ENCODE measurements at places on chromosomes 7 and 10.

GRCh38 chr10:5615316-5615715, 51.1 kb downstream of the ASB13 start:
- DNase-seq, result no peak

GRCh38 chr10:113180401-113181154, 230.5 kb downstream of the TCF7L2 start:
- DNase-seq, result no peak

DNA sequence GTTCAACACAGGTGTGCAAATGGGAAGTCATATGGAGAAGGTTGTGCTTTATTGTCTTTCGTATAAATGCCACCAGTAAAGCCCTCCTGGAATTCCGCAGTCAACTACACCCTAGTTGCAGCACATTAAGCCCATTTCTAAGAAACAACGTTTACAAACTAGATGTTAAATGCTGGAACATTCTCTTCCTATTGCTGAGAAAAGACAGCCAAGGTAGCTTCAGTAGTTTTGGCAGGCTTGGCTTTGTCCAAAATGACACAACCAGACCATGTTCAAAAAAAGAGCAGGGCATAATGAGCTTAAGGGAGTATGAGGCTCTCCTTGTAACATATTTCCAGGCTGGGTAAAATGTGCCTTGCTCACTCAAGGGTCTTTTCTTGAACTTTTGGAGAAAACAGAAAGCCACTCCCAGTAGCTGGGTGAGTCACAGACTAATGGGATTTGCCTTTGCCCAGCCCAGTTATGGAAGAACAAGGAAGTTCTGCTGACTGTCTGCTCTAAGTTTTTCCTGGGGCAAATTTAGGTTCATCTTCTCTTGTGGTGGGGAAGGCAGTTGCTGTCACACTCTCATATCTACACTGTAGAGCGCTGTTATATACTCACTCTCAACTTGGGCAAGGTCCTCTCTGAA, 238.7 kb downstream of the PLXNA4 start:
- DNase-seq, result no peak

GRCh38 chr7:131553931-131554330, 2.5 kb downstream of the PODXL start:
- DNase-seq, result no peak

GRCh38 chr7:142709921-142710320, 39.4 kb upstream of the PRSS1 start:
- DNase-seq, result no peak

- DNase-seq, result no peak
Observed at GRCh38 chr10:22742678-22743077, 28.3 kb upstream of the PIP4K2A start.

GRCh38 chr7:129796186-129796775, 156.5 kb downstream of the UBE2H start:
- DNase-seq, result no peak

DNA sequence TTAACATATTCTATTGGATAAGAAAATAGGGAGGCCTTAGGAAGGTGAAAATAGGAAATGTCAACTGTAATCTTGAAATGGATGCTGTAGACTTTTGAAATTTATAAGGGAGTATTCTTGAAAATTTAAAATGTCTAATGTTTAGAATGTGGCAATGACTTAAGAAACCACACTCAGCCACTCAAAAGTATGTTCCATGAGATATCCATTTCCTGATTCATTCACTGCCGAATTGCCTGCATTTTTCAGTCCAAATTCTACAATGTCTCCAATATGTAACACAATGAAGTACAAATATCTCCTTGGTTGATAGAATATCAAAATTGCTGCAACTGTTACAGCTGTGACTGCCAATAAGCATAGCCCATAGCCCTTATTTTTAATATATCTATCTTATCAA, 25.9 kb downstream of the PRKG1 start:
- no peak for DNase-seq

GRCh38 chr10:132862485-132863420, 76.8 kb upstream of the NKX6-2 start:
- no peak for DNase-seq

DNA sequence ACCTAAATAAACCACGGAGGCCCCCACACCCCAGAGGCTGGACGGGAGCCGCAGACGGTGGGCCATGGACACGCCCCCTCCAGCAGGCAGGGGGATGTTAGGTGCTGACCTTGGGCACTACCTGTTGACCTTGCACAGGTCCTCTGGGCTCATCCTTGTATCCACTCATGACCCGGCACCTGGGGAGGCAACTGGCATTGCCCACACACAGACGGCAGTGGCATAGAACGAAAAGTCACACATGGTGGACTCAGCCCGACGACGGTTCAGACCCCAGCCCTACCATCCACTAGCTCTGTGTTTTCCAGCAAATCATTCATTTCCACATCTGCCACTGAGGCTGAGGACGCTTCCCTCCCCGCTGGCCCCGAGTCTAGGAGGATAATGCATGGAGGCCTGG, 247.7 kb upstream of the PPP2R2D start:
- DNase-seq, result no peak

DNA sequence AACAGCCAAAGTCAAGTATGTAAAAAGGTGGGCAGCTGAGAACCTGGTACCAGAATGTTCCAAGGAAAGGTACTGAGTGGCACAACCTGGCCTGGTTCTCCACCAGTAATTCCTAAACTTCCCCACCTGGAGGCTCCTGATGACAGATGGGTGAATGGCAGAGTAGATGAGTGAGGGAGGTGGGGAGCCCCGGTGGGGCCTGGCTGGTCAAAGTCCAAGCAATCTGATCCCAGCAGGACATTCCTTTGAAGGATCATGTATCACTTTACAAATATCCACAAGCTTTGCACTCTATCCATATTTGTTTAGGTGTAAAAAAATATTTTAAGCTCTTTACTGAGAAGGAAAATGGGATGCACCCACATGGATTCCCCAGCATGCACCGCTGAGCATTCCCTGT, 250.2 kb downstream of the DPP6 start:
- no peak for DNase-seq

DNA sequence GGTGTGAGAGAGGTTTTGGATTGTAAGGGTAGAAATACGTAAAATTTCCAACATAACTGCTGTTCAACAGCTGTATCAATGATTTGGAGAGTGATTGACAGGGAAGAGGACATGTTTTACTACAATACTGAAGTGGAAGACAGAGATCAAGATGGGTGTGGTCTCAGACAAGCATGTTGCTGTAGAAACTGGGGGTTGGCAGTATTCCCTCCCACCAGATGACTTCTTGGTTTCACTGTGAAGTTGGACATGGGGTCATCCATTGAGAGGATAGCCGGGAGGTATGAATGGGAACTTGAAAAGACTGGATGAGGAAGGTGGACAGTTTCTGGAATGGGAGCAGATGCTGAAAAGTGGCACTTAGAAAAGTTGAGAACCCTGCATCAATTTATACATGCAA, 95.3 kb upstream of the HDAC9 start:
- DNase-seq, result no peak

DNA sequence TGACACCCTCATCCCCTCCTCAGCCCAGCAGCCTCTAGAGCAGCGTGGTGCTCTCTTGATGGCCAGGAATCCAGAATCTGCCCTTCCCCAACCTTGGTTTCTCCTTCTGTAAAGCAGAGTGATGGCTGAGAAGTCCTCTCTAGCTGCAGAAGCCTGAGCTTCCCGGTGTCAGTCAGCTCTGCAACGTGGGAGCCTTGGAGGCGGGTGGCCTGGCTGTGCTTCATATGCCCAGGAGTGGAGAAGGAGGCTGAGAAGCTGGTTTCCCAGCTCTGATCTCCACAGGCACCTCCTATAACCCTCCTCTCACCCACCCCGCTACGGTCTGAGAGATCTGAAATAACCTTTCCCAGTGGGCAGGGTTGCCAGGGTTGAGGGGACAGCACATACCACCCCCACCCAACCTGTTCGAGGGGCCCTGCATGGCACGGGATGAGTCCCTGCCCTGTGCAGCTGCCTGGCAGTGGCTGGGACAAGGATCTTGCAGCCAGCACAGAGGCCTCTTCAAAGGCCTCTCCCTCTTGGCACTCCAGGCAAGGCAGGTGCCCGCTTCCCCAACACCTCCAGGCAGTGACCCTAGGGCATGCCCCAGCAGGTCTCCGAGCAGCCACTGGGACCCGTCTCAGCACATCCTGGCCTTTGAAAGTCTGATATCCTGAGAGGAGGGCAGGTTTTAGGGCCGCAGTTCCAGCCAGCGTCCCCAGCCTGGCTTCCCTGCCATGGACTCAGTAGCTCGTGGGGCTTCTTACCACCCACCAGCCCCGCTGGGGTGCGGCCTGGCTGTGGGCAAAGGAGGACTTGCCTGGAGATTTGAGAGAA, 18.3 kb upstream of the SLC29A3 start:
- DNase-seq, result no peak

GRCh38 chr7:1883834-1884582, 213.9 kb downstream of the ELFN1 start:
- no peak for DNase-seq

GRCh38 chr7:53383131-53383530, 347.7 kb downstream of the POM121L12 start:
- DNase-seq, result no peak

DNA sequence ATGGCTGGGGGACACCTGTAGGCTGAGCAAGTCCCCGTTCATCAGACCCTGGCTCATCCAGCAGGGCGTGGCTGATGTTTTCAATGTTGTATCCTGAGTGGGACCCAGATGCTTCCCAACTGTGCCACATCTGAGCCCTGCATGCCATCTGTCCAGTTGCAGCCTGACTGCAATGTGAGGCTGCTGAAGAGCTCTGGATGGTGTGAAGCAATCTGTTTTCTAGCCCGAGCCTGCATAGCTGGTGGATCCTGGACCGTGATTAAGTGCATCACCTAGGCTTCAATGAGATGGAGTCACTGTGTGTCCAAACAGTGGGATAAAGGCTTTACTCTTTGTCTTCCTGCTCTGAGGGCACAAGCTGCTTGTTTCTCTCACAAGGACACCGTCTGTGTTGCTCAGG, 99.8 kb downstream of the TCF7L2 start:
- DNase-seq, result no peak

- no peak for DNase-seq
Observed at GRCh38 chr7:137957887-137958286, 44.0 kb downstream of the CREB3L2 start.

DNA sequence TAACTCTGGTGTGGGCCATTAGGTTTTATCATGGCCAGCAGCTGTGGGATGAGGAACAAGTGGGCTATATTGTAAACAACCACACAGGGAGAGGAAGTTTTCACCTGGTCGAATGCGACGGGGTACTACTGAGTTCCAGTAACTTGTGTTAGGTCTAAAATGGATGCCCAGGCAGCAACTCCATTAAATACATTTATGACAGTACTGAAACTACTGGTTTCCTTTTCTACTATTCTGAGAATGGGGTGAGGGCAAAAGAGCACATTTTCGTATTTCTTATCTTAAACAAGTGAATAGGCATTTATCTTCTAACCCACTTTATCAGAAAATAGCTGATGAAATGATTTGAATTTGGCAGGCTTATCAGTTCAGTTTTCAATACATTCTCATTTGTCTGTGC, 109.7 kb downstream of the C1GALT1 start:
- no peak for DNase-seq

DNA sequence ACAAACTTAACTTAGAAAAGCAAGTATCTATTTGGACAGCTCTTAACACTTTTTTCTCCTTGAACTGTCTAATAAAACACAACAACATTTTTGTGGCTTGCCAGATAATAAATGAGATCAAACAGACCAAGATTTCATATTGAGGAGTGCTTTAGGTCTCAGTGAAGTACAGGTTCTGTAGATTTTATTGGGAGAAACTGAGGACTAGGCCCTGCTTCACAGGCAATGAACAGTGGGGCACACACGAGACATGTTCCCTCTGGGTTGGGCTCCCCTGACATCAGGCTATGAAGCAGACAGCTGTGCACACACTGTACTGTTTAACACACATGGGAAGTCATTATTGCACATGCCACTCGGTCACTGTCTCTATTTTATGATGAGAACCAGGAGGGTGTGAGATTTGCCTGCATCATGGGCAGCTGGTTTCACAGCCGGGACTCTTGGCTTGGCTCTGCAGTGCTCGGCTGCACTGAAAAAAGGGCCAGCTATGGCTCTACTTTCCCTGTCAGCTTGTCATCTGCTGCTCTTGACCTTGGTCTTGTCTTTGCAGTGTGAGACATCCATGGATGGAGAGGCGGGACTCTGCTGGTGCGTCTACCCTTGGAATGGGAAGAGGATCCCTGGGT, 4.2 kb downstream of the IGFBP1 start:
- DNase-seq, result no peak

DNA sequence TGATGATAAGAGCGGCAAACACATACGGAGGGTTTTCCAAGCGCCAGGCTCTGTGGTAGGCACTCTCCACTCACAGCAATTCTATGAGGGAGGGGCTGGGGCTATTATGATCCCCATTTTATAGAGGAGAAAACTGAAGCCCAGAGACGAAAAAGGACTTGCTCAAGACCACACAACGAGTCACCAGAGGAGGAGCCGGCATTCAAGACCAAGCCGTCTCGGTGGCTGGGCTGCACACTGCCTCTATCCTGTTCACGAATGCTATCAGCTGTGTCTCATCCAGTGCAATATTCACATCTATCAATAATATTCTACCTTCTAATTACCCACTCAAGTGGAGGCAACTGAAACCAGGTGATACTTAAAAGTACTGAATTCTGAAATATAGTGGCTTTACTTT, 67.8 kb upstream of the NMT2 start:
- no peak for DNase-seq

DNA sequence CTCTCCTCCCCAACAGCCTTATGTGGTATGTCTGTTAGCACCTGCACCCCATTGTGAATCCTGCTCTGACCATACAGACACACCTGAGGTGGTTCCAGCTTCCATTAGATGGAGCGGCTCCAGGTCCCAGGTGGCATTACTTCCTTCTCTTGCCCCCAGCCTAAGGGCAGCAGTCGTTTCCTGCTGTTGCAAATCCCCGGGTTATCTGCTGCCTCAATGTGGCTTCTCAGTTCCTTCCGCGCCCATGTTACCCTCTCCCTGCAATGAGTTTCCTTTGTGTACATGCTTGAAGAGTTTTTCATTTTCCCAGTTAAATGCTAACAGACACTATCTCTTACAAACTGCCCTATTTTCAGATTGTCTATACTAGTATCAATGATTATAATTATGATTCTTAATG, 62.8 kb upstream of the PRKCQ start:
- no peak for DNase-seq

- no peak for DNase-seq
Observed at GRCh38 chr10:129851941-129852640, 112.0 kb downstream of the EBF3 start.

GRCh38 chr10:91579329-91579985, 53.4 kb downstream of the PPP1R3C start:
- DNase-seq, result no peak

DNA sequence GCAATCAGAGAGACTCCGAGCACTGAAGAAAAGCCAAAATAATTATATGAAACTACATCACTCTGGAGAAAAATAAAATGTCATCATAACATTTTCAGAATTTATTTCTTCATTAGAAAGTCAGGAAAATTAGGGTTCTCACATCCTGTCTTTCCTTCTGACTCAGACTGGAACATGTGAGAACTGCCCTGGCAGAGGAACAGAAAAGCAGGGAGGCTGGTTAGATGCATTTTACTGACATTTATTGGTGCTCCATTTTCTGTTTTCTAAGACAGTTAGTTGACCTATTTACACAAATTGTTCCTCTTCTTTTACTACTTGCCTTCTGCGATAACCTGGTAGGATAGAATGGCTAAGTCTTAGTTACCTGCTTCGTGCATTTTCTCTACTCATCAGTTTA, 58.6 kb upstream of the ANK3 start:
- DNase-seq, result no peak

GRCh38 chr10:132258423-132258822, 49.3 kb downstream of the STK32C start:
- no peak for DNase-seq

Measured in stimulated activated CD8-positive, alpha-beta memory T cell treated with anti-CD3 and anti-CD28 coated beads, Interleukin-4, amount 100 ng/mL, for 1 hour (primary cell).